ENCODE measurements at places on chromosomes 5 and 9.

DNA sequence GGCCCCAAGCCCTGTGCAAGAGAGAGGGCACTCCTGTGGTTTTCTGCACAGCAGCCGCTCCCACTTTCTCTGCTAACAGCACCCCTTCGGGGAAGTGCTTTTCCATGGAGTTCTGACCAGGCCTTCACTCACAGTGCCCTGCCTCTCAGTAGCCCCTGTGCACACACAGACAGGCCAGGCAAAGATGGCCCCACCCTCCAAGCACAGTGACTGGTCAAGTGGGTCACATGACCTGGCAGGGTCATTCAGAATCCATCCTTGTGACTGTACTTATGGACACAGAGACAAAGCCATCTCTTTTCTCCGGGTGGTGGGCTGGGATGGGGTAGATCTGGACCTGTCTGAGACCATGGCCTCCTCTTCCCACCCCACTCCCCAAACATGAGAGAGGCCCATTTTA is 82.5 kb downstream of the PSD2 start:
- no peak for DNase-seq

GRCh38 chr5:75603371-75603770 is 7.9 kb upstream of the ANKDD1B start:
- no peak for DNase-seq

DNA sequence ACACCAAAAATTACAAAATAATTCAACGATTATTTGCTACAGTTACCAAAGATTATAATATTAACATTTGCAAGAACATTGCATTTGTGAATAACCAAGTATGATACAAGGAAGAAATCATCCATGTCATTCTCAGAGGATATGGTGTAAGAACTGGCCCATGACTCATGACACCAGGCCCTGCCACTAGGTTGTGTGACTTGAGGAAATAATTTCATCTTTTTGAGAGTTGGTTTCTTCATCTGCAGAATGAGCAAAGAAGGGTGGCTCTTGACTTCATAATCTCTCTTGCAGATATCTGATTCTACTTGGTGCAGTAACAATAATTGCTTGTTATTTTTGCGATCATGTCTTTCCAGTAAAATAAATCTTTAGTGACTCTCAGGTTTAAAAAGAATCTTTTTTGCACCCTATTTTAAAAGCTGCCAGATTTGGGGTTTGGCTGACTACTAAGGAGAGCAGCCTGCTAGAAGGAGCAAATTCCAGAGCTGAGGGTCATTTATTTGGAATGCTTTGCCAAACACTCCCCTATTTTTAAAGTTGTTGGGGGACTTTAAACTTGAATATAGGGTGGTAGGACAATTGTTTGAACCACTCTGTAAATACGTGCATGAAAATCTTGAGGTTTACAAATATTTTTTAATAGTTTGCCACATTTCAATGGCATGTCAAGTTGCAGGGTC is 23.5 kb downstream of the ITGA1 start:
- peak; percentile 44 for DNase-seq

DNA sequence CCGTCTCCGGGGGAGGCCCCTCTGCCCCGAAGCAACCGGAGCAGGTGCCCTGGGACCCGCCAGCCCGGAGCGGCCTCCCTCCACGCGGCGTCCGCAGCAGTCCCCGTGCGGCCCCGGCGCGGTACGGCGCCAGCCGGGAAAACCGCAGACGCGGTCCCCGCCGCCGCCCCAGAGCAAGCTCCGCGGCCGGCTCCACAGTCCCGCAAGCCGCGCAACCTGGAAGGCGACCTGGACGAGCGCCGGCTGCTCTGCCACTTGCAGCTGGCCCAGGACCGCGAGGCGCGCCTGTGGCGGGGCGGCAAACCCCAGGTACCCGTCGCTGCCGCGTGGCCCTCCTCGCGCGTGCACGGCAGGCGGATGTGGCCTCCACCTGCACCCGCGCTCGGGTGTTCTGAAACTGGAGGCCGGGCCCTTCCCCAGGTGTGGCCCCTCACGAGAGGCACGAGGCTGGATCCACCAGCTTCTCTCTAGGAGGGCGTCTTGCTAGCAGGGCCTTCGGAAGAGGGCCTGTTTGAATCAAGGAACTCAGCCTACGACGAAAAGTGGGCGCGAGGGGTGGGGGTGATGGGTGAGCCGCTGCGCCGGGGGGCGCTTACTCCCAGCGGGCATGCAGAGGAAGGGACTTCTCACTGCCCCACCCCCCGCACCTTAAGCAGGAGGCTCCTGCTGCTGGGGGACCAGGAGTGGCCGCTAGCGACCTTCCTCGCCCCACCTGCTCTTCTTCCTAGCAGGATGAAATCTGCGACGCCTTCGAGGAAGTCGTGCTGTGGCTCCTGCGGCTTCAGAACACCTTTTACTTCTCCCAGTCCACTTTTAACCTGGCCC is 602 bp downstream of the CCNI2 start:
- DNase-seq, result peak; percentile 53

GRCh38 chr5:159097784-159098602 is 1.7 kb downstream of the EBF1 start:
- peak; percentile 46 for DNase-seq

Data from lower lobe of right lung (tissue), 2 donors.